AG10803 (cell line): ENCODE measurements at places on chromosomes 12 and 14.

DNA sequence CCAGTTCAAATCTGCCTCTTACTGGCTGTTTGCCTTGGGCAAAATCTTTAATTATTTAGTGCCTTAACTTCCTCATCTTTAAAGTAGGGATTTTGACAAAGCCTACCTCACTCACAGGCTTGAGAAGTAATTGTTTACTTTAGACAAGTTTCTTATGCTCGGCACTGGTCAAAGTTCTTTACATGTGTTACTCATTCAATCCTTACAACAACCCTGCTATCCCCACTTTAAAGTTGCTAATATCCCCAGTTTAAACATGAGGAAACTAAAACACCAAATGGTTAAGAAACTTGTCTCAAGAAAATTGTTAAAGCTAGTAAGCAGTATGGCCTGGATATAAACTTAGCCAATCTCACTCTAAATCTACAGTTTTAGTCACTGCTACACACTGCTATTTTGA, 204.0 kb upstream of the AVPR1A start:
- DNase-seq, result no peak

GRCh38 chr12:102497743-102498142, 17.4 kb upstream of the IGF1 start:
- no peak for DNase-seq

- no peak for DNase-seq
These were observed 465.5 kb upstream of the ATP2B1 start for GRCh38 chr12:90174198-90174510.

DNA sequence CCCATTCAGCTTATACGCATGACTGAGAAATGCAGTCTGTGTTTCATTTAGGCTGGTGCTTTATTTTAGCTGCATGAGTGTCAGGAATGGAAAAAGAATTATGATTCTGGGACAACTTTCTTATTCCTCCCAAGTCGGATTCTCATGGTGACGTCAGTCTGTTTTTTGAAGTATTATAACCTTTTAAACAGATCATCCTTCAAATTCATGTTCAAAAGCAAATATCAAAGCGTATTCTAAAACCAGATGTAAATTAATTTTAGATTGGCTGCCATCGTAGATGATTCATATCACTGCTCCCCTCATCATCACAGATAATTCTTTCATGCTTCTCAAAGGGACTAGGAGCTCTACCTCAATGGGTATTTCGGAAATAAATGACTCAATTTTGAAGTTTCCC, 15.0 kb downstream of the FNTB start:
- peak; percentile 36 for DNase-seq

GRCh38 chr14:96648506-96649326, 146.5 kb downstream of the PAPOLA start:
- no peak for DNase-seq
